ENCODE measurements at places on chromosomes 12 and 14.
A peak's percentile ranks its signal among the peaks of the same experiment; 100 is the strongest.

GRCh38 chr12:21539797-21540196 lies 13.7 kb downstream of the SPX start:
- DNase-seq, result peak; percentile 48

- peak; percentile 79 for DNase-seq
These were observed 93.3 kb downstream of the NINJ2 start for GRCh38 chr12:569803-570434.

GRCh38 chr12:96303653-96304052 lies 96.6 kb downstream of the CDK17 start:
- no peak for DNase-seq

DNA sequence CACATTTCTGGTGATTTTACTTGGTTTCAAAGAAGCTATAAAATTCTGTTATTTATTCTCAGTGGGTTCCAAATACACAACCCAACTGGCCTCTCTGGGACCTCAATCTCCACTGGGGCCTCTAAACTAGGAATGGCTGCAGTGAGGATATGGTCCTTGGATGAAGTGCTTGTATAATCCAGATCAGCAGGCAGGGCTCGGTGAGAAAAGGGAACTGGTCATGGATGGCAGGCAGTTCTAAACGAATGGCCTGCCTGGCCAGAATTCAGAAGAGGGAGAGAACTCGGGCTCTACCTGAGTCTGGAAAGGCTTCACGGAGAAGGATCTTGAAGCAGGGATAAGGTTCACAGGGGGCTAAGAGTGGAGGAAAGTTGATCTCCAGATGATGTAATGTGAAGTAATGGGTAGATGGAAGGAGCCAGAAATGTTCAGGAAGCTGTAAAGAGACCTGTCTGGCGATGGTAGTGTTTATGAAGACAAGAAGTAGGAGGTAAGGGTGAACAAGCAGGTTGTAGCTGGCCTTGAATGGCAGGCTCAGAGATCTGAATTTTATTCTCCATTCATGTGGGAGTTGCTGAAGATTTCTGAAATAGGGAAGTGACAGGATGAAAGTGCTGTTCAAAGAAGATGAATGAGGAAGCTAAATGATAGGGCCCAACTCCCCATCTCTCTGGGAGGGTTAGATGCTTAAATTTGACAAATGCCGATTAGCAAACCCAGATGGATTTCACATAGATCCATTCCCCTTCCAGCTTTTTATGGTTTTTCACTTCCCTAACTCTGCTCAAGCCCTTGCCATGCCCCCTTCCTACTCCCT lies 31.5 kb upstream of the ANO6 start:
- no peak for DNase-seq
